Lung (tissue), 17 donors: ENCODE measurements at places on chromosomes 11 and 22.

DNA sequence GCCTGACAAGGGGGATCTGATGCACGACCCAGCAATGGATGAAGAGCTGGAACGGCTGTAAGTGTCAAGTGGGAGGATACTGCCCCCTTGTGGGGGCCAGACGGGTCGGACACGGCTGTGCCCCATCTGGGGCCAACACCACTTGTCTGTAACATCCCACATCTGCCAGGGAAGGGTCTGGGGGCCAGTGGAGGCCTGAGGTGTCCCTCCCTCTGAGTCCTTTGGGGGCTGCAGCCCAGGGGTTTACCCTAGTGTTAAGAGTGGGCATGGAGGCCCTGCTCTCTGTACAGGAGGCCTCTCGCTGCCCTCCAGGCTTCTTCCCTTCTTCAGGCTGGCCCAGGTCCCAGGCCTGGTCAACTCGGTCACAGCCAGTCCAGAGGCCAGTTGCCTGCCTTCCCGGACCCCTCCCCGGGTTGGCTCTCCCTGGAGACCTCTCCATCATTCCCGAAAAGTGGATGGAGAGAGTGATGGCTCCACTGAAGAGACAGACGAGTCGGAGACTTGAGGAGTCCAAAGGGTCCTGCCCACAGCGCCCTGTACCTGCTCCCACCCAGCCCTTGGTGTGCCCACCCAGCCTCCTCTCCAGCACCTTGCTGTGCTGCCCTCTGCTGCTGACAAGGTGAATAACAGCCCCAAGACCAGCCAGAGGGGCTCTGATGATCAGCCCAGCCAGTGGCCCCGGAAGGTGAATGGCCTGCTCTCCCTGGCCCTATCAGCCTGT lies 15.4 kb downstream of the ARFGAP2 start:
- DNase-seq = peak; percentile 80

- no peak for DNase-seq
These were observed at the start of gene OR52N4 for GRCh38 chr11:5753943-5754342. OR52N4 (plus strand) TSS chr11:5754243; CDS start chr11:5754741, 498 bp downstream.

DNA sequence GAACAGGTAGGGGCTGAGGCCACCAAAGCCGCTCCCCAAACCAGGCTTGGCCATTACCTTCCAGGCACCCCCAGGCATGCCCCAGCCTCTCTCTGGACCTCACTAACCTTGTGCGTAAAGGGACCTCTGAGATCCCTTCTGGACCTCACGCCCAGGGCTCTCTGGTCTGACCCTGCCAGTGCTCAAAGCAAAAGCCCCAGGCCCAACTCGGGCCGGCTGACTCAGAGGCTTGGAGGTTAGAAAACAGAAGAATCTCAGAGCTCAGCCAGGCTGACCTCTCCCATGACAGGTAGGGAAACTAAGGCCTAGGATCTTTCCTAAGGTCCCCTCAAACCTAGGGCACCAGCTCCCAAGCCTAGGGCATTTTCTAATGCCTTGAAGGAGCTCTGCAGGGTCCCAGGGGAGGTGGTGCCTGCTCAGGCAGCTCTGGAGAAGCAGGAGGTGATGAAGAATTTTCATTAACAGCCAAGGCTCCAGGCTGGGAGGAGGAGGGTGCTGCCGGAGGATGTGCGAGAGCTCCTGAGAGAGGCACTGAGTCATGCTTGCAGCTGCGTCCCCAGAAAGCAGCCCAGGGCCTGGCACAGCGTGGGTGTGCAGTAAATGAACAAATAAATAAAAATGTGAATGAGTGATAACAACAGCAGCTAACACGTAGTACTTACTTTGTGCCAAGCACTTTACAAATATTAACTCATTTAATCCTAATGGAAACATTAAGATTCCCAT lies 25.6 kb downstream of the ARRB1 start:
- DNase-seq = no peak

- DNase-seq = no peak
These were observed 986.9 kb upstream of the CHORDC1 start for GRCh38 chr11:91209751-91210150.

DNA sequence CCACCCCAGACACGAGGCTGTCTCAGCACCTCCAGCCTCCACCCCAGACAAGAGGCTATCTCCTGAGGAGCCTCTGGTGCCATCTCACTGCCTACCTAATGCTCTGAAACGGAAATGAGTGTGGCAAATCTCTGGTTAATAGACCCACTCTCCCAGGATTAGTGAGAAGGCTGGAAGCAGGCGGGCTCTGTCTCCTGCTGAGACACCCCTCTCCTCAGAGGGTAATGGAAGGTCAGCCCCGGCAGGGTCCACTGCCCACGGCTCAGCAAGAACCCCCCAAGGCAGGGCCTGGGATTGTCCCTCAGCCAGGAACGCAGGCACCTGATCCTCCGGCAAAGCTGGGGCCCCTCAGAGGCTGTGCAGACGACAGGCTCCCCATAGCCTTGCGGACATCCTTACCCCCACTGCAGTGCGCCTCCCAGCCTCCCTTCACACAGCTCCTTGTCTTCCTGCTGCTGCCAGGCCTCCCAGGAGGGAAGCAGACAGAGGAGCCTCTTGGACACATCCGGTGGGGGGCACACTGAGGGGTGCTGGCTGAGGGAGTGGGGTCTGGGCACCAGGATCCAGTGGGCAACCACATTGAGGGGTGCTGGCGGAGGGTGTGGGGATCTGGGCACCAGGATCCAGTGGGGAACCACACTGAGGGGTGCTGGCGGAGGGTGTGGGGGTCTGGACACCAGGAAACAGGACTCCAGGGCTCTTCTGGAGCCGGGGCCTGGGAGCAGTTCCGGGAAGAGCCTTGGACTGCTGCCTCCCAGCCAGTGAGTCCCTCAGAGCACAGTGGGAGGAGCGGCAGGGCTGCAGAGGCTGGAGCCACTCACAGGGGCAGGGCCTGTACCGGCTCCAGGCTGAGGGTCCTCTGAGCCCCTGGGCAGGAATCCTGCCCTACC lies 13.1 kb downstream of the CHID1 start:
- DNase-seq = no peak

DNA sequence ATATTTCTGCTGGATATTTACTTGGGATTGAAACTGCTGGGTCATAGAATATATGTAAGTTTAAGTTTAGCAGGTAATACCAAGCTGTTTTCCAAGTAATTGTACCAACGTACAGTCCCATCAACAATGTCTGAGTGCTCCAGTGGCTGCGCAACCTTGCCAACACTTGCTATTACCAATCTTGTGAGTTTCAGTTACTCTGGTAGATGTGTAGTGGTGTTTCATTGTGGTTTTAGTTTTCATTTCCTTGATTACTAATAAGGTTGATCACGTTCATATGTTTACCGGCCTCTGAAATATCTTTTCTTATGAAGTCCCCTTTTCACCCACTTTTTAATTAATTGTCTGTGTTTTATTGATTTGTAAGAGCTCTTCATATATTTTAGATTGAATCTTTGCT lies 370.6 kb upstream of the CADM1 start:
- no peak for DNase-seq
